ENCODE measurements at places on chromosomes 4 and X. TPM values are rescaled to one million over a fixed set of nuclear protein-coding genes. Genes with fewer than 3 reads are reported as not detected.
A peak's percentile ranks its signal among the peaks of the same experiment; 100 is the strongest.

- H3K36me3 ChIP-seq = no peaks in the 10 kb centered on the region
- H3K27me3 ChIP-seq = no peaks in the 10 kb centered on the region
- no peak overlapping the region for H3K4me3 ChIP-seq
These were observed 85.5 kb downstream of the TACR3 start for GRCh38 chr4:103634236-103634635.

DNA sequence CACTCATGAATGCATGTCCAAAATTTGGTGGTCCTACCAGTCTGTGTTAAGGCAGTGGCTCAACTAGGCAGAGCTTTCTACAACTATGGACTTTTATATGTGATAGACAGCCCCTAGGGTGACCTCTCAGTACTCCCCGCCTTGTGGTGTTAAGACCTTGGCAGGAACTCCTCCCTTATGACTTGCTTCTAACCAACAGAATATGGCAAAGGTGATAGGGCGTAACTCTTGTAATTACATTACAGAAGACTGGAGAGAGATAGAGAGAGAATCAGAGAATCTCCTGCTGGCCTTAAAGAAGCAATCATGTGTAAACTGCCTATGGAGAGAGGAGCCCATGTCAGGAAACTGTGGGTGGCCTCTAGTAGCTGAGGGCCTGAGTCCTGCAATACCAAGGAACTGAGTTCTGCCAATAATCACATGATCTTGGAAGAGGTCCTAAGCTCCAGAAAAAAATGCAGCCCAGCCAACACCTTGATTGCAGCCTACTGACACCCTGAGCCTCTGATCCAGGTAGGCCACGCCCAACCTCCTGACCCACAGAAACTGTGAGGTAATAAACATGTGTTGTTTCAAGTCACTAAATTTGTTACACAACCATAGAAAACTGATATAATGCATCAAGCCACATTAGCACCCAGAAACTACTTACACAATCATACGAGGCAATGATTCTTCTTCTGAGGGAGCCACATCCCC lies 68.9 kb downstream of the INPP4B start:
- no peaks in the 10 kb centered on the region for H3K4me1 ChIP-seq
- H3K27me3 ChIP-seq = no peaks in the 10 kb centered on the region
- DNase-seq = no peak
- no peak overlapping the region for H3K27ac ChIP-seq
- H3K36me3 ChIP-seq = no peaks in the 10 kb centered on the region

- peaks cover 32% of the 10 kb centered on the region for H3K4me1 ChIP-seq
- H3K27ac ChIP-seq = peak overlapping the region; percentile 44
- DNase-seq = peak; percentile 38
- no peak overlapping the region for H3K4me3 ChIP-seq
These were observed 82.2 kb downstream of the APBB2 start for GRCh38 chr4:41132055-41132683.

MTNR1A gene
- total RNA-seq = 1.6 TPM

- H3K27me3 ChIP-seq = no peaks in the 10 kb centered on the region
- no peak overlapping the region for H3K4me3 ChIP-seq
- H3K36me3 ChIP-seq = no peaks in the 10 kb centered on the region
- DNase-seq = no peak
- peaks cover 8% of the 10 kb centered on the region for H3K4me1 ChIP-seq
These were observed 1.8 kb upstream of the DOCK11 start for GRCh38 chrX:118493653-118494297.

DNA sequence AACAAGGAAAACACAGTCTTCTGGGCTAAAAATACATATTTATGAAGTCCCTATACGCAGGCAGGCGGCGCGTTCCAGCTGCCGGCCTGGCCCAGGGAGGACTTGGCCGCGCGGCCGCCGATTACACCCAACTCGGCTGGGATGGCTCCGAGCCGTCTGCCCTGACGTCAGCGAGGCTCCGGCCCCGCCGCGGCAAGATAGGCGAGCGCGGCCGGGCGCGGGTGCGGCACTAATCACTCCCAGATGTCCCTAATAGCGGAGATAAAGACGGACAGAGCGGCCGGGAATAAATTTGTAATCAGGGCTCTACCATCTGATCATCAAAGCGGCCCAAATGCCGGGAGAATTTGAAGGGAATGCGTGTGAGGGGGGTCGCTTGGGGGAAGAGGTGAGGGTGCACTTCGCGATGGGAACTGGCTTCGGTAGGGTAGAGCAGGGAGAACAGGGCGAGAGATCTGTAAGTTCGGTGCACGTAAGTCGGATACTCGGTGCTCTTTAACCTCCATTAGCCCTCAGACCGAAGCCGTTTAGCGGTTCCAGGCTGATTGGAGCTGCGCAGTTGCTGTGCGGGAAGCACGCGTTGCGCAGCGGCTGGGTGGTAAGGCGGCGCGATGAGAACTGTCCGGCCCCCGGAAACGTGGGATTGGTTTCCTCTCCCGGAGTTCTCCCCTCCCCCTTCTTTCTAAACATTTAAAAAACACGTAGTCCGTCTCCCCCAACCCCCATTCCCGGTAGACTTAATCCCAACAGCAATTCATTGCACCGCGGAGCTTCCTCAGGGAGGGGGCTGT lies 7.7 kb downstream of the HAND2 start:
- H3K27me3 ChIP-seq = no peaks in the 10 kb centered on the region
- no peaks in the 10 kb centered on the region for H3K36me3 ChIP-seq
- DNase-seq = peak; percentile 71
- H3K4me3 ChIP-seq = no peak overlapping the region
- peaks cover 14% of the 10 kb centered on the region for H3K4me1 ChIP-seq

DNA sequence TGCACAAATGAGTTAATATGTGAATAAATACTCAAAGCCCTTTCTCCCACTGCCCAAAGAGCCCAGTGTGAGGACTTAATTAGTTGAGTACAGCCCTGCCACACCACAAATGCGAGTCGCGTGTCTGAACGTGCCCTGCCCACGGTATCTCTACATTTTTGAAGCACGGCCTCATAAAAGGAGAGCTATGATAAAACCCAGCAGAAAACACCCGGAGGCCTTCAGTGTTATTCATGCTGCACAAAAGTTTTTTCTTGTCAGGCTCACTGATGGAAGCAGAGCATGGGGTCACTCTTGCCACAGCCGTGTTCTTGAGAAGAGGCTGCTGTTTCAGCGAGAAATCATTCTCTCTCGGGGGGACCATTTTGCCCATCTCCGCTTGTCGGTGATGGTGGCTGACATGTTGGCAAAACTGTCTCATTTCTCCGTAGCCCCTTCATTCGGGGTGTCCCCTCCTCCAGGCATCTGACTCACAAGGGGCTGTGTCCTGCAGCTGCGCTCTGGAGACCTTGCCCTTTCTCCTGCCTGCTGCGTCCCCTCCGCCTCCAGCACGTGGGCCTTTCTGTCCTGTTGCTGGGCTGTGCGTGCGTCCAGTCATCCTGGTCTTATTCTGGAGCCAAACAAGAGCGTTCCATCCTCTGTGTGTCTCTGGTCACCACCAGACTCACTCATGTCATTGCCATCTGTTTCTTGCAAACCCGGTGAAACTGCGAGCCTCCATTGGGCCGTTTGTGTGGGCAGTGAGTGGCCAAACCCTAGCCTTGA lies 88.8 kb downstream of the SORCS2 start:
- H3K4me3 ChIP-seq = no peak overlapping the region
- no peaks in the 10 kb centered on the region for H3K36me3 ChIP-seq
- no peaks in the 10 kb centered on the region for H3K4me1 ChIP-seq
- H3K27me3 ChIP-seq = no peaks in the 10 kb centered on the region
- no peak overlapping the region for H3K27ac ChIP-seq

GRCh38 chr4:1465173-1466033 lies 59.2 kb upstream of the NKX1-1 start:
- no peak overlapping the region for H3K27ac ChIP-seq
- DNase-seq = no peak
- H3K4me3 ChIP-seq = no peak overlapping the region
- H3K27me3 ChIP-seq = no peaks in the 10 kb centered on the region
- no peaks in the 10 kb centered on the region for H3K36me3 ChIP-seq

DNA sequence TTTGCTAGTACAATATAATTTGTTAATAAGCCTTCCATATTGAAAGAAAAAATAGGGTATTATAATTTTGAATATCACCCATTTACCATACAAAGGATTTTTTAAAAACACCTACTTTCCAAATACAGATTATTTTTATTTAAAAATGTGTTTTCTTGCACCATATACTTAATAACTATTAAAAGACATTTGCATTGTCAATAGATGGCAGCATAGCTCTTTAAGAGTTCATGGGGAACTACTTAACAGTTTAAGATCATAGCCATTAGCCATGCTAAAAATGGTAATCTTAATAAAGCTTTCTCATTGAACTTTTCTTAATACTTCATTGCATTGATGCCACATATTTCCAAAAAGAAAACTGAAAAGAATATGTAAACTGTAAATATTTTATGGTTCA lies 1995.9 kb downstream of the C4orf33 start:
- no peak for DNase-seq
- no peak overlapping the region for H3K27ac ChIP-seq
- no peaks in the 10 kb centered on the region for H3K27me3 ChIP-seq
- H3K4me1 ChIP-seq = peaks cover 6% of the 10 kb centered on the region

C1GALT1C1 gene
- total RNA-seq = 15.8 TPM

TFE3 gene
- total RNA-seq = 24.9 TPM

DNA sequence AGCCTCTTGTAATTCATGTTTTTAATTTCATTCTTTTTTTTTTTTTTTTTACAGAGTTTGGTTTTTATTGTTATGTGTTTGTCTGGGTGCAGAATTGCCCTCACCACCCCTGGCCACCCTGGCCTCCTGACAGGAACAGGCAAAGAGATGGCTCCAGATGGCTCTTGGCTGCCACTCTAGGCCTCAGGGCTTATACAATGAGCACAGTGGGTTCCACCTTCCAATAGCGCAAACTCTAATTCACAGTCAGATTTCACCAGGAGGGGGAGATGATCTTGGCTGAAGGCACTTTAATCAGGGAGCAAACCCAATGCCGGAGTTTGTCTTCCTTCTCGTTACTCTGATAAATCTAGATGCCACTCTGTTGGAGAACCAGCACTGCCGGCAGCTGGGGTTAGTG lies 24.8 kb downstream of the CPE start:
- H3K27ac ChIP-seq = no peak overlapping the region

- H3K36me3 ChIP-seq = no peaks in the 10 kb centered on the region
- H3K27ac ChIP-seq = no peak overlapping the region
- peaks cover 24% of the 10 kb centered on the region for H3K4me1 ChIP-seq
- H3K4me3 ChIP-seq = no peak overlapping the region
These were observed 29.8 kb downstream of the SGMS2 start for GRCh38 chr4:107854356-107855022.

CPZ gene
- 0.66 TPM for total RNA-seq

PNMA5 gene
- not detected for total RNA-seq

DNA sequence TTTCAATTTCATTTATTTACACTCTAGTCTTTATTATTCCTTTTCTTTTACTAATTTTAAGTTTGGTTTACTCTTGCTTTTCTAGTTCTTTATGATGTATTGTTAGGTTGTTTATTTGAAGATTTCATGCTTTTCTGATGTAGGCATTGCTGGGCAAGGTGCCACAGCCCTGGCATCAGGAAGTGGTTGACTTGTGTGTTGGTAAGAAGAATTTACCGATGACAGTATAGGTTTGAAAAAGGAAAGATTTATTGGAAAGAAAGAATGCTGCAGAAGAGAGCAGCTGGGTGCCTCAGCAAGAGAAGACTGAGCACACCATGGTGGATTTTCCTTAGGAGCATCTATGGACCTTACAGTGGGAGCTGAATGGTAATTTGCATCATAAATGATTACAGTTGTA lies 153.2 kb downstream of the KLF8 start:
- no peaks in the 10 kb centered on the region for H3K4me1 ChIP-seq
- no peak for DNase-seq
- H3K4me3 ChIP-seq = no peak overlapping the region

SMIM43 gene
- not detected for total RNA-seq

GRCh38 chr4:106266201-106266600 lies 49.8 kb downstream of the TBCK start:
- H3K27ac ChIP-seq = no peak overlapping the region
- no peak overlapping the region for H3K4me3 ChIP-seq

ZFX gene
- 28.3 TPM for total RNA-seq

PABPC4L gene
- total RNA-seq = 0.26 TPM

DNA sequence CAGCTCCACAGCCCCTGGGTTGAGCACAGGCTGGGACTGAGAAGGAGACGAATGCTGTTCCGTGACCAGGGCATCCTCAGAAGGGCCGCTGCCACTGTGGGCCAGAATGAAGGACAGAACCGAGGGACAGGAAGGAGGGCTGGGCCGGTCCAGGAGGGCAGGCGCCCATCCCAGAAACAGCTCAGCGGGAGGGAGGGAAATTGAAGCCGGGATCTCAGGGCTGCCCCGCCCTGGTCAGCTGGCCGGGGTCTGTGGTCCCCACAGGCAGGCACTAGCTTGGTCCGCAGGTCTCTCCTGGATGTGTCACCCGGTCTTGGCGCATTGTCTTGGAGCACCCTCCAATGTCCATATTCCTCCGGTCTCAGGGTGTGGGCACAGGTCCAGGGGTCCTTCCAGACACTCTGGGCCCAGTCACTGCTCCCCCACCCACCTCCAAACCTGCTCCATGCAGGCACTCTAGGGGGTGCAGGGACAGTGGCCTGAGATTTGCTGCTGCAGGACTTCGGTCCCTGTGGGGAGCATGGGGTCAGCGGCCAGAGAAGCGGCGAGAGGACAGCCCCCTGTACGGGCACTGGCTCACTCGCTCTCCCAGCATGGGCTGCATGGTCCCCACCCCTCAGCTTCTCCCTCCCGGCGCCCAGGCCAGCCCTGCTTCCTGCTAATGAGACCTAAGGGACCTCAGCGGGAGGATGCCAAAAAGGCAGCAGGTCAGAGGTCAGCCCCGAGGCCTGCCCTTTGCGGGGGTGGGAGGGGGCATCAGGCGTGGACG lies 23.9 kb upstream of the MXD4 start:
- no peak overlapping the region for H3K27ac ChIP-seq
- H3K4me3 ChIP-seq = no peak overlapping the region
- H3K27me3 ChIP-seq = no peaks in the 10 kb centered on the region
- DNase-seq = peak; percentile 2
- no peaks in the 10 kb centered on the region for H3K36me3 ChIP-seq

MFAP3L gene
- total RNA-seq = 14.5 TPM

GRCh38 chrX:120334603-120335002 lies 23.3 kb upstream of the TMEM255A start:
- no peaks in the 10 kb centered on the region for H3K4me1 ChIP-seq
- H3K27ac ChIP-seq = no peak overlapping the region
- DNase-seq = no peak
- no peaks in the 10 kb centered on the region for H3K36me3 ChIP-seq
- no peak overlapping the region for H3K4me3 ChIP-seq

- no peak overlapping the region for H3K4me3 ChIP-seq
- H3K27me3 ChIP-seq = no peaks in the 10 kb centered on the region
- DNase-seq = no peak
- H3K27ac ChIP-seq = no peak overlapping the region
- H3K36me3 ChIP-seq = no peaks in the 10 kb centered on the region
These were observed 61.1 kb upstream of the HCCS start for GRCh38 chrX:11050013-11050412.

PHOX2B gene
- total RNA-seq = not detected

DNA sequence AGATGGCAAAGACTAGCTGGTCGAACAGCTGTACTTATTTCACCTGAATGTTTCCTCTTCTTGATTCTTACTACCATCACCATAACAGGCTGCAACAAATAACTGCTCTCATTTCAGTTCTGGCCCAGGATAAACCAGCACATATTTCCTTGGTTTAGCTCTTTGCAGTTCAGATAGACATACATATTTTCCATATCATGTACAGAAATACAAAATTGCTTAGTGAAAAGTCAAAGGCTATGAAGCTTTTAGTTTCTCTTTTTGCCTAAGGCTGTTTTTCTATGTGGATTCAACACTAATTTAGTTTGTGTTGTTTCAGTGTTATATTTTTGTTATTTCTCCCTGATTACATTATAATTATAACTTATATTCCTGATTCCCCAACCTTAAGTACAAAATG lies 103.6 kb upstream of the BMP3 start:
- no peaks in the 10 kb centered on the region for H3K4me1 ChIP-seq
- DNase-seq = no peak
- H3K27ac ChIP-seq = no peak overlapping the region
- no peaks in the 10 kb centered on the region for H3K27me3 ChIP-seq
